ENCODE measurements at places on chromosomes 3 and 15. TPM values are rescaled to one million over a fixed set of nuclear protein-coding genes. Genes with fewer than 3 reads are reported as not detected.

DNA sequence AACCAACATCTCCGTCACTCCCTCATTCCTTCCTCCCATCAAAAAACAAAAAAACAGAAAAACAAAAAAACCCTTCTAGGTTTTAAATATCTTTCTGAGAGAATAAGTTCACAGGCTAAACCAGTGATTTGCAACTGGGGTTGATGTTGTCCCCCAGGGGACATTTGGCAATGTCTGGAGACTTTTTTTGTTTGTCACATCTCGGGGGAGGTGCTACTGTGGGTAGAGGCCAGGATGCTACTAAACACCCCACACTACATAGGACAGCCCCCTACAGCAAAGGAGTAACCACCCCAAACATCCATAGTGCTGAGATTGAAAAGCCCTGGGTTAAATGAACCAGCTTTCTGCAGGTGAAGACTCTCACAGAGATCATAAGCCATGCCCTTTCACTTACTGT is 17.0 kb upstream of the PROK2 start:
- no peak for DNase-seq

DNA sequence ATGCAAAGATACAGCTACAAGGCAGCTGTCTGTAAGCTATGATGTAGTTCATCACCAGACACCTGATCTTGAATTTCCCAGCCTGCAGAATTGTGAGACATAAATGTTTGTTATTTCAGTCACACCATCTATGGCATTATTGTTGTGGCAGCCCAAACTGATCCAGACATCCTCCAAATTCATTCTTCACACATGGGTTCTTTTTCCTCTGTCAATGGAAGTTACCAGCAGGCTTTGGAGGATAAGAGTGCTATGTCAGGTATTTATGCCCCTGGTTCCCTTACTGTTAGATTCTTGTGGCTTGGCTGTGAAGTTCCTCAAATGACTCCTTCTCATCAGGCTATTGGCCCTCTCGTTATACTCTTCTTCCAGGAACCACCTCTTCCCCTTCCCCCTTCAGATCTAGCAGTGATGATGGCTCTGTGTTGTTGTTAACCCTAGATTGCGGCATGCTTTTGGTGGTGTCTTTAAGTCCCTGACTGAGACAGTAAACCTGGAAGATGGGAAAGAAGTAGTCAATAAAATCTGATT is 91.0 kb upstream of the CHMP2B start:
- no peak for DNase-seq

- no peak for DNase-seq
Measured at GRCh38 chr3:70312336-70312735, at the start of gene MDFIC2. TSS of gene MDFIC2 (minus strand) at chr3:70312638. CDS start at chr3:70311973, 665 bp downstream.

The FXR1 gene
- polyA plus RNA-seq, result 184 TPM
